Thyroid gland (tissue), 4 donors: ENCODE measurements at places on chromosomes 3 and 15.

- no peaks in the 10 kb centered on the region for H3K36me3 ChIP-seq
- no peak overlapping the region for H3K27ac ChIP-seq
- H3K4me3 ChIP-seq, result no peak overlapping the region
- DNase-seq, result no peak
Observed at GRCh38 chr3:152399374-152399773, 130.6 kb downstream of the MBNL1 start.

- no peaks in the 10 kb centered on the region for H3K36me3 ChIP-seq
- no peaks in the 10 kb centered on the region for H3K27me3 ChIP-seq
- no peak overlapping the region for H3K27ac ChIP-seq
- no peak for DNase-seq
Observed at GRCh38 chr3:123688241-123688747, 103.4 kb upstream of the HACD2 start.

DNA sequence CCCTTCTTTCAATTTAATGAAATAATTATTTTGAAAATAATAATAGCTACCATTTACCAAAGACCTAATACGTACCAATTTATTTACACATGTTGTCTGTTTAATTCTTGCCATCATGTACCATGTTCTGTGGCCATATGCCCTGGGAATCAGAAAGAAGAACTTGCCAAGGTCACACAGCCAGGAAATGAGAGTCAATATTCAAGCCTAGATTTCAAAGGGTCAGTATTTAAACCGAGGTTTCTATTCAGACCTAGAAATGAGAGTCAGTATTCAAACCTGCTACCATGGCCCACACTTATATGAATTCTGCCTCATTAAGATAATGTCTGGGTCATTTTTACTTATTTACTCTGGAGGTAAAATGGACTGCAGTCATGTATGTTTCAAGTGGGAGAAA, 103.6 kb upstream of the TBL1XR1 start:
- no peaks in the 10 kb centered on the region for H3K27me3 ChIP-seq
- H3K4me1 ChIP-seq, result peaks cover 25% of the 10 kb centered on the region
- H3K4me3 ChIP-seq, result no peak overlapping the region
- H3K36me3 ChIP-seq, result no peaks in the 10 kb centered on the region

- no peak overlapping the region for H3K27ac ChIP-seq
- no peak overlapping the region for H3K4me3 ChIP-seq
- DNase-seq, result no peak
Observed at GRCh38 chr3:116394365-116394764, 50.9 kb downstream of the LSAMP start.
